ENCODE measurements at places on chromosomes 13 and 19.

DNA sequence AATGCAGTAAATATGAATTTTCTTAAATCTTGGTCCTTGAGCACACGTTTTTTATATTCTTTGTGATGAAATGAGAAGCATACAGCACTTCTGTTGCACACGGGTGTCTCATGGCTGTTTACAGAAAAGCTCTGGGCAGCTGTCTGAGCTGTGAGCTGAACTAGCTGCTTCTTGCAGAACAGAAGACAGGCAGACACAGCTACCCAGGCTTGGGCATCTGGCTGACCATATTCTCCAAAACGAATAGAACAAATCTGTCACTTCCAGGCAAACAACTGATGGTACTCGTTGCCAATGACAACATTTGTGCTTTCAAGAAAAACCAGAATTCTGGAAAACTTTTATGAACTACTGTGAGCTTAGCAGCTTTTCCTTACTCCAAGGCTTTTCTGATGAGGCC is 16.2 kb downstream of the PCID2 start:
- no peak for DNase-seq

DNA sequence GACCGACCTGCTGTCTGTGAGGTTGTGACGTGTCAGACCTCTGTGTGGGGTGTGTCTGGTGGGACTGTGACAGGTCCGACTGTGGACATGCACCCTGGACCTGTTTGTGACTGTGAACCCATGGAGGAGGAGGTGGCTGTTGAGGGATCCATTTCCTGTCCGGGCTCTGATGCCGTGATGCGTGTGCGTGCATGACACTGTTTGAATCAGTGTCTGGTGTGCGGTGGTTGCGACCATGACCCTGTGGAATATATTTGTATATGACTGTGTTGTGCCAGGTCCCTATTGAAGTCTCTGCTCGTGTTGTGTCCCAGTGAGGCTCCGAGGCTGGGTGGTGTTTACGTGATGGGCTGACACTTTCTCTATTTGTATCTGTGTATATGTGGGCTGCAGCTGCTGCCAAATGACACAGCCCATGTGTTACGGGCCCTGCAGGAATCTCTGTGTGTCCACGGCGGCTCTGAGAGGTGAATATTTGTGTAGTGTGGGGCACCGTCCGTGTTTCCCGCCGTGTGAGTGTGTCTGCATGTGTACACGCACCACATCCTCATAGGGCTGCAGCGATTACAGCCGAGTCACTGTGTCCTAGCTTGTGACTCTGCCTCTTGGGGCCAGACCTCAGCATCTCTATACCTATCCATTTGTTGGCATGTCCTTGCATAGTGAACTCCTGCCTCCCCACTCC is 18.3 kb downstream of the CCDC97 start:
- DNase-seq: peak; percentile 41

- DNase-seq: peak; percentile 11
Measured at GRCh38 chr13:32622827-32623226, 36.6 kb downstream of the PDS5B start.

GRCh38 chr13:74406420-74406819 is 272.2 kb upstream of the KLF12 start:
- DNase-seq: no peak

- DNase-seq: no peak
Measured at GRCh38 chr19:21848706-21849105, 12.7 kb upstream of the ZNF43 start.

DNA sequence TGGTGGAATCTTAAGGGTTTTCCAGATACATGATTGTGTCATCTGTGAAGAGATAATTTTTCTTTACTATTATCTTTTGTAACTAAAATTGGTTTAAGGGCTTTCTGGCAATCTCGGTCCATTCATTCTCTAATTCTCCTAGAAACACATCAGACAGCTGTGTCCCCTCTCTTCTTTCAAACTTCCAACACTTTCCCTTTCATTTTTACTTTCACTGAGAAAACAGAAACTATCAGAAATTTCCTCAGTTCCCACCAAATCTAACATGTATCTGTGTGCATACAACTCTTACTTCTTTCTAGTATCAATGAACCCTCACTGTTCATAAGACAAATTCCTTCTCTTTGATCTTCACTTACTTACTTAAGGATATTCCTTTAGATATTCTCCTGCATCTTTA is 40.2 kb downstream of the KCNRG start:
- DNase-seq: no peak

- no peak for DNase-seq
Measured at GRCh38 chr13:113224486-113224885, 15.1 kb downstream of the CUL4A start.

All from stimulated activated CD4-positive, alpha-beta T cell treated with anti-CD3 and anti-CD28 coated beads, Interleukin-2, amount 100 ng/mL, for 48 hours (primary cell).